ENCODE measurements at places on chromosomes 7 and 10.
A peak's percentile ranks its signal among the peaks of the same experiment; 100 is the strongest.

GRCh38 chr7:70602117-70602516 lies 529.8 kb upstream of the GALNT17 start:
- DNase-seq = no peak

GRCh38 chr10:131070856-131071255 lies 240.7 kb downstream of the TCERG1L start:
- DNase-seq = no peak

DNA sequence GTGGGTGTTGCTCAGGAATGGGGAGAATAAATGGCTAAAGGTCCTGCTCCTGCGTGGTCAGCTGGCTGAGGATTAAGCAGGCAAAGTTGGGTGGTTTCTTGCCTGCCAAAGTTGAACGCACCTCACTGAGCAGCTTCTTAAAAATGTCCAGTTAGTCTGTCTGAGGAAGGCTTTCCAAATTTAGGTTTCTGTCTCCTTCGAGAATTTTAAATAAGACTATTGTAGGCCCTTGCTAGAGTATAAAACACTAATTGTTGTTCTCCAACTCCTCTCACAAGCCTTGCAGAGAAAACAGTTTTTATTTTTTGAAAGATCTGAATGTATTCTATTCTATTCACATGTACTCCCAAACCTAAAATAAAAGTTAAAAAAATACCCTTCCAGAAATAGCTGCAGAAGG lies 122.0 kb upstream of the LAMB4 start:
- no peak for DNase-seq

- no peak for DNase-seq
These were observed 93.0 kb upstream of the PCGF5 start for GRCh38 chr10:91127341-91128082.

DNA sequence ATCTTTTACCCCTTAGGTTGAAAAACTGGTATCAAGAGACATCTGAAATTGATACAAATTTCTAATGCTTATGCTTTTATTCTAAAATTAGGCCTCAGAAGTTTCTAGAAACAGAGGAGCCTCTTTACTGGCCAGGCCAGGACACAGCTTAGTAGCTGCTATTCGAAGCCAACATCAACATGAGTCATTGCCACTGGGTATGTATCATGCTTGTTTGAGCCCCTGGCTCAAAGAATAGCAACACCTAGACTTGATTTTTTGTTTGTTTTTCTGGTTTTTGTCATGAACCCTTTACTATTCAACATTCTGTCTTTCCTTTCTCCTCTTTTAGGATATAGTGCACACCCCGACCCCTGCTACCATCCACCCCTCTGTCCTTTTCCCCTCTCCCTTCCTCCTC lies 90.9 kb upstream of the STK17A start:
- DNase-seq = no peak

DNA sequence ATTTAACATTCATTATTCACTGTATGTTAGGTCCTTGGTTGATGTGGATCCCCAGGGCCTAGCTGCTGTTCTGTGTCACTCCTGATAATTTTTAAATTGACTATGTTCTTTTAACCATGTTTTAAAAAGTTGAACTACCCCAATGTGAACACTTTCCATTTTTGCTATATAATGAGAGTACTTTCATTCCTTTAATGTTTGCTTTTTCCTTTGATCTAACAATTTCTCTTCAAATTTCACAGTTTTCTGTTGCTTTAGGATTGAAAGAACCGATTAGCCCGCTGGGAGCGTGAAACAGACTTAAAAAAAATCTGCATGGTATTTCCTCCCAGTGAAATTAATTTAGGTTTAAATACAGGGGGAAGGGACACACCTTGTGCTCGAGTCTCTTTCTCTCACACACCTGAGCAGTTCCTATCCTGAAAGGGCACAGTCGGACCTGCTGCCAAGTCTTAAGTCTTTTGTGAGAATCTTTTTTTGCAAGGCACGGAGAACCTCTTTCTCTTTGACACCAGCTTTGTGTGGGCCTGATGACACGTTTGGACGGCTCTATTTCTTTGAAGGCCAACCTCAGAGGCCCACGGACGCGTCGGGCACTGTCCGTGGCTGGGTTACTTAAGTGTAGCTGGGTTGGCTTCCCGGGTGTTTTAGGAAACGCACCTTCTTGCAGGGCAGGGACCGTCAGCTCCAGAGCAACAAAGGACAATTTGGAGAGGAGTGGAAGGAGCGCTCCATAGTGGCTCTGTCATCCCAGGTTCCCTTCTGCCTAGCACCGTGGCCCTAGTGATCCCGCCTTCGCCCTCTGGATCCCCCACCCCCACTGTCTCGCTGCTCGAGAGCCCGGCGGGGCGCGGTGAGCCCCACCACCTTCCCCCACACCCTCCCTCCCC lies 1.0 kb upstream of the CHN2 start:
- no peak for DNase-seq

DNA sequence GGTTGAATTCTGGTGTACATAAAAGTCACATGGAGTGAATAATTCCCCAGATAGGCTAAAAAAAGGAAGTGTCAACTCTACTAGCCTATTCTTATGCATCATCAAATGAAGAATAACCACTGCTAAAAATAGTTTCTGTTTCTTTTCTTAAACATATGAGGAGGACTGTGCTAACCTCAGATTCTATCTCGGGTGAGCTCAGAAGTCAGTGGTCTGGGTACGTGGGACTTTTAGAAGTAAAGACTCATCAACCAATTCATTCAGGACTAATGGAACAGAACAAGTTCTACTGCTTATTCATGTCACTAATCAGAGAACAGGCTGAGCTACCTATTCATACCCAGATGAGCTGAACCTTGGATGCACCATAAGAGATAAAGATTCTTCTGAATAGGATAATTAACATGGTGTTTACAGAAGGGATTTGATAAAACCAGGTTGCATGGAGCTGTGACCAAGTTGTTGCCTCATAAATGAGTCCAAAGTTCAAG lies 9.5 kb upstream of the ASAH2 start:
- DNase-seq = no peak

GRCh38 chr10:58967551-58968388 lies 208.7 kb upstream of the PHYHIPL start:
- no peak for DNase-seq

- no peak for DNase-seq
These were observed 45.0 kb downstream of the ESYT2 start for GRCh38 chr7:158784270-158784669.

- no peak for DNase-seq
These were observed 102.4 kb downstream of the SLIT1 start for GRCh38 chr10:97083228-97083829.

- no peak for DNase-seq
These were observed 77.4 kb downstream of the PON1 start for GRCh38 chr7:95246831-95247370.

DNA sequence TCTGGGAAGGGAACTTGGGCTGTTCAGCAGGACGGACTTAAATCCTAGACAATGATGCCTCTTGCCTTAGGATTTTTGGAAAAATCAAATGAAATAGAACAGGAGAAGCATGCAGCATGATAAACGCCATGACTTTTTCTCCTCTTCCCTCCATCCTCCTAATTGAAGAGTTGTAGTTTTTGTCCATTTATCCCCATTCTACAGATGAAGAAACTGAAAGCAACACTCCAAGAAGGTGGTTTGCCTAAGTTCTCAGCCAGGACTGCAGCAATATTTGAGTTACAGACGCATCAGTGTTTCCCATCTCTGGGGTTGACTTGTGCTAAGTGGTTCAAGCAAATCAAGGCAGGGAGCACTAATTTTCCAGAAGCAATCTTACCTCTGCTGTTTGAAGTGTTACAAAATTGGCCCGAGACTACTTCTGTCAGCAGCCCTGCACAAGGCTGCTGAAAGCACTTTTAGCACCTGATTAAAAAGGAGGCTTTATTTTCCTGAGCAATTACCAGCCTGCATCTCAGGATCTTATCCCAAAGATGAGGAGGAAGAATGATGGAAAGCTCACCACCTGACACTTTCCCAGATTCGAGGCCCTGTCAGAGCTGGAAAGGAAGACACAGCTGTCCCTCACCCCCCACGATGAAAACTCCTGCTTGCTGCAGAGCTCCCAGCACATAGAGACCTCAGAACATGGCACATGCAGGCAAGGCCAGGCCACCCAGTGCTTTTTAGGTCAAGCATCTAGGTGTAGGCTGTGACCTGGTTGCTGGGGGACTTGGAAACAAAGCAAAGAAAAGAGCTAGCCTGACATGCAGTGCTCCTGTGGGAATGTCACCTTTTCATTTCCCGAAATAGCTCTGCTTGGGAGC lies 19.7 kb upstream of the C10orf71 start:
- DNase-seq = no peak

GRCh38 chr7:156777364-156778069 lies 115.5 kb downstream of the LMBR1 start:
- no peak for DNase-seq

- DNase-seq = no peak
These were observed 311.5 kb downstream of the REEP3 start for GRCh38 chr10:63832686-63833085.

GRCh38 chr10:77299320-77299719 lies 338.3 kb downstream of the KCNMA1 start:
- DNase-seq = no peak

DNA sequence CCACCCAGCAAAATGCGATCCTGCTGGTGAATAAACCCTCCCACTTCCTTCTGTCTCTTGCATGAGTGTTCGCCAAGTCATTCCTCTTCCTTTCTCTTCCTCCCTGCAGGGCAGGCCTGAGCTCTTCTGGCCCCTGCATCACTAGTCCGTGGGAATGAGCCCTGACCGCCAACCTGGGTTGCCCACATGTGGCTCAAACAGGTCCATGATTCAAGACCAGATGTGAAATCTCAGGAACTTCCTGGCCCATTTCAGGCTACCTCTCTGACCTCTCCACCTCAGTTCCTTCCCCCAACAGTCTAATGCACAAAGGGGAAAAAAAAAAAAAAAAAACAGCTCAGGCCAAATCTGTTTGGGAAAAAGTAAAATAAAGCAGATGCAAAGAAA lies 5.4 kb upstream of the YWHAG start:
- no peak for DNase-seq

GRCh38 chr10:96619796-96620773 lies 33.3 kb upstream of the TM9SF3 start:
- no peak for DNase-seq

GRCh38 chr7:114722562-114722961 lies 199.3 kb upstream of the MDFIC start:
- DNase-seq = no peak

DNA sequence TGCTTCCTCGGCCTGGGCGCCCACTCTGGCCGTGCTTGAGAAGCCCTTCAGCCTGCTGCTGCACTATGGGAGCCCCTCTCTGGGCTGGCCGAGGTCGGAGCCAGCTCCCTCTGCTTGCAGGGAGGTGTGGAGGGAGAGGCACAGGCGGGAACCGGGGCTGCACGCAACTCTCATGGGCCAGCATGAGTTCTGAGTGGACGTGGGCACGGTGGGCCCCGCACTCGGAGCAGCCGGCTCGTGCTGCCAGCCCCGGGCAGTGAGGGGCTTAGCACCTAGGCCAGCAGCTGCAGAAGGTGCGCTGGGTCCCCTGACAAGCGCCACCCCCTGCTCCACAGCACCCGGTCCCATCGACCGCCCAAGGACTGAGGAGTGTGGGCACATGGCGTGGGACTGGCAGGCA lies 9.0 kb upstream of the PDK4 start:
- no peak for DNase-seq

DNA sequence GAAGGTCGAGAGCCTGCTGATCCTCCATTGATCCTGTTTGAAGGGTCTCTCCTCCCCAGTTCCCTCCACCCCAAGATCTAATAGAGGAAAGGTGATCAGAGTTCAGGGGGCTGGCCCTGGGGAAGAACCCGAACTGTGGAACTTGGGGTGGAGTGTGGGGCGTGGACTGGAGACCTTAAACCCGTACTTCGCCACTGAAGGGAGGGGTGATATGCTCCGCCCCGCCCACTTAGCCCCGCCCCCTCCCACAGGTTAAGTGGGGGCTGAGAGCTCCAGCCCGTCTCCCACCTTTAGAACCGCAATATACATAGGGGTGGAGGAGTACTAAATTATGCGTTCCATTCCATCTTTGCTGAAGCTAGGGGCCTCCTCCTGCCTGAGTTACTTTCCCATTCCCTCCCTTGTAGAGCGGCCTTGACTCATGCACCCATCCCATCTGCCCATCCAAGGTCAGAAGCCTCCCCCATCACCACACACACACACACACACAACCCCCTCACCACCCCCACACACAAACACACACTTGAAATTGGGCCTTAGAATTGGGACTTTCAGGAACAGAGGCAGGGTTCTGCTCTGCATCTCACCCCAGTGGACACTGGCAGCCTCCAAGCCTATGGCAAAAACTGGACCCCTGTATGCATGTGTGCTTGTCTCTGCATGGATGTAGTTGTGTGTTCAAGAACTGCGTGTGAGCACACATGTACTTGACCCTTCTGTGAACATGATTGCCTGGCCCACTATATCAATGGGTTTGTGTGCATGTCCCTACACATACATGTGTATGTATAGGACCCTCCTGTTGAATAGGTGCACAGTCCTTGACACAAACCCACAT lies 991 bp downstream of the SEMA4G start:
- peak; percentile 34 for DNase-seq

DNA sequence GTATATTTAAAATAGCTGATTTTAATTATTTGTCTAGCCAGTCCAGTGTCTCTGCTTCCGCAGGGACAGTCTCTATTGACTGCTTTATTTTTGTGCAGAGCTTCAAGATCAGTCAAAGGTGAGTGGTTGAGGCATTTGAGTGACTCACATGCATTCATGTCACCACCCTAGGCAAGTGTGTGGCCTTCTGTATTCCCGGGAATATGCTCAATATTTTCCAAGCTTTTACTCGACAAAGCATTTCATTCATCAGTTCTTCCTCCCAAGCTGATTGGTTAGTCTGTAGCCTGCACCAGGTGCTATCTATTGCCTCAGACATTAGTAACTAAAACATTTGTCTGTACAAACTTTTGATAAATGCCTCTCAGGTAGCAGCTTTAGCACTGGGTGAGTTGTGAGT lies 471.5 kb upstream of the NRG3 start:
- DNase-seq = no peak

- DNase-seq = no peak
These were observed 44.7 kb upstream of the PDGFA start for GRCh38 chr7:564176-564865.

GRCh38 chr10:75655791-75656451 lies 224.5 kb downstream of the LRMDA start:
- no peak for DNase-seq

DNA sequence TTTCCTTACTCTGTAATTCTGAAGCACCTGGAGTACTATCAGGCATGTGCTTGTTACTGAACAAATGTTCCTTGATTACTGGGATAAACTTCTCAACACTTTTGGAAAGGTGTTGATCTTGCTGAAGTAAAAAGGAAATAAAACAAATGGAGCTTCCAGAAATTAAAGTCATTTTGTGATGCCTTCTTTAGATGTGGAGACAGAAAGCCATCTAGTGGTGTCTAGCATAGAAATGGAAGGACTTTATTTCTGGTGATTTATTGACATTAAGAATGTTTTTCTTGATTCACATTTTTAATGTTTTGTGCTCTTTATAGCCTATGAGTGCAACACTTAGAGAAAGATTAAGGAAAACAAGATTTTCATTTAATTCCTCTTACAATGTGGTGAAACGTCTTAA lies 1.4 kb downstream of the SFR1 start:
- DNase-seq = no peak
